HS-5 (cell line): ENCODE measurements at places on chromosomes 12 and 14.

GRCh38 chr14:47959740-47960139, 284.3 kb upstream of the MDGA2 start:
- DNase-seq = peak; percentile 16

DNA sequence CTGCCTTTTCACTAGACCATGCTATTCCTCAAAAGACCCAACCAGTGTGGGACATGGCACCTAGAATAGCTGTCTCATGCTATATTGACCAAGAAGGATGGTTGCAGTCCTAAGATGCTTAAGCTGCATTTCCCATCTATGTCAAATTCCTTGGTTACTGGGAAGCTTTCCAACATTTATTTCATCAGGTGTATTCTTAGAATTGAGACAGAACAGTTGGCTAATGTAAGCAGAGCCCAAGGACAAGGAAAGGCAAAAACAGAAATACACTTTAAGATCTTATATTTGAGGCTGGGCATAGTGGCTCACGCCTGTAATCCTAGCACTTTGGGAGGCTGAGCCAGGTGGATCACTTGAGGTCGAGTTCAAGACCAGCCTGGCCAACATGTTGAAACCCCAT, 24.7 kb downstream of the ARG2 start:
- DNase-seq = no peak

GRCh38 chr12:68067762-68068376, 78.6 kb downstream of the IFNG-AS1 start:
- DNase-seq = no peak

- DNase-seq = no peak
These were observed 172.7 kb upstream of the CNOT2 start for GRCh38 chr12:70070494-70071007.

DNA sequence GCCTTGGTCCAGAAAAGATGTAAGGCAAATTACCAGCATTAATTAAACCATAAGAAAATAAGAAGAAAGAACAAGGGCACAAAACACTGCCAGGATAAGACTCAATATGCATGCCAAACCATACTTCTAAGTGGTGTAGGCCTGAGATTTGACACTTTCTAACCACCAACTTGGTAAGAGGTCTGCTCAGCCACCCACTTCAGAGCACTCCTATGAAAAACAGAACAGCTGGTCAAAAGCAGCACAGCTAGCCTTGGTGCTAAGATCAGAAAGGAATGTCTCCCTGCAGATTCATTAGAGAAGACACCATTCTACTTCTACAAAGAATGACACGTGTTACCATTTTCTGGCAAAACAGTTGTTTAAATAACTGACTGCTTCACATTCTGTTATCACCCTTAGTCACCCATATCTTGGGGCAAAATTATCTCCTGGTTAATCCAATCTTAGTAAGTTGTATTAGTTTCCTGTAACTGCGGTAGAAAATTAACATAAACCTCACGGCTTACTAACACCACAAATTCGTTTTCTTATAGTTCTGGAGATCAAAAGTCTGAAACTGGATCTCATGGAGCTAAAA, 13.2 kb downstream of the RPS6KA5 start:
- no peak for DNase-seq

DNA sequence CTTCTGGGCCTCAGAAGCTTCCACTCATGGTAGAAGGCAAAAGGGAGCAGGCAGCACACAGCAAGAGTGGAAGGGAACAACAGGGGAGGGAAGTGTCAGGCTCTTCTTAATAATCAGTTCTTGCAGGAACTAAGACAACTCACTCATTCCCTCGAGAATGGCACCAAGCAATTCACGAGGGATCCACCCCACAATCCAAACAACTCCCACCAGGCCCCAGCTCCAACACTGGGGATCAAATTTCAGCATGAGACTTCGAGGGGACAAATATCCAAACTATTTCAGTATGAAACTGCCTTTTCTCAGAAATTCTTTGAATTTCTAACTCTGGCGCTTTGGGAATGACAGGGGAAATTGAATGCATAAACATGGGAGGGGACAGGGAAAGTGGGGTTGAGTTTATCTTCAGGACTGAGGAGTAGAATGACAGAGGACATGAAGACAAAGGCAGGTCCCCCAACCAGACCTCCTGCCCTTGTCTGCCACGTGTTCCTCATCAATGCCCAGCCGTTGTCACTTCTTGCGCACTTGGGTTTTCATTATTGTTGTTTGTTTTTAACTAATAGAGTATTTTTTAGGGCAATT, 24.6 kb upstream of the APOF start:
- DNase-seq = no peak
